ENCODE measurements at places on chromosomes 6 and 20.

DNA sequence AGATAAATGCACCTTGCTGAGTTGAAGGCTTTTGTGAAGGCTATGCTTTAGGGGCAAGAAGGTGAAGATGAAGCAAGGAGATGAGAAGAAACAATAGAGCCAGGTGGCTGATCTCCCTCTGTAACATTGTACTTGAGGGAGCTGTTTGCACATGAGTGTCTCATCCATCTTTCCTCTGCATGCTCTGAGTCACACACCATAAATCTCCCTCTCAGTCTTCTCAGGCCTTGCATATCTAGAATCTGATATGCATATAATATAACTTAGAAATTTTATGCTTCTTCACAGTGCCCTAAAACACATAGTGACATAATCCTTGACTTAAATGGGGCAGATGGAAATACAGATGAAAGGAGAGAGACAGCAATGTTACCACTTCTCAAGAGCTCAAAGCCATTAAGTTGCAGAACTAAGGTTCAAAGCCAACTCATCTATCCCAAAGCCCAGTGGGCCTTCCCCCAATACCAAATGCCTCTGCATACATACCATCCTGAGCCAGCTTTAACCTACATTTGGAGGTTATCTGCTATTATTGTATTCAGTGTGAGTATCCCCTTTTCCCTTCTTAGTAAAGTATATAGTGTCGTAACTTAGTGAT lies 62.4 kb upstream of the STXBP5 start:
- no peak for DNase-seq

GRCh38 chr6:39836606-39837005 lies 44.4 kb downstream of the DAAM2 start:
- no peak for DNase-seq

DNA sequence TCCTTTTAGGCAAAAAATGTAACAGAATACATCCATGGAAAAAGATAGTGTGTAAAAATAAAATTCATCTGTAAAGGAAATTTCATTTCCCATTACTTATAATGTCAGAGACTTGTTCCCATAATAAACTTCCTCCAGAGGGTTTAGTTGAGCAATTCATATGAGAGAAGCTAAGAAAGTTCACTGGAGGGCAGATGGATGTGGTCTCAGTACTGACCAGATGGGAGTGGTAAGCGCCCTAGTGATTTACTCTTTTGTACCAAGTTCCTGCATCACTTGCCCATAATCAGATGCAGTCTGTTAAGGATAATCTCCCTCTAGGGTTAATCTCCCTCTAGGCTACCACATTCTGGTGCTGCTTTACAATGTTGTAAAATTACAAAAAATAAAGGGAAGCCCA lies 61.7 kb downstream of the ESF1 start:
- no peak for DNase-seq

DNA sequence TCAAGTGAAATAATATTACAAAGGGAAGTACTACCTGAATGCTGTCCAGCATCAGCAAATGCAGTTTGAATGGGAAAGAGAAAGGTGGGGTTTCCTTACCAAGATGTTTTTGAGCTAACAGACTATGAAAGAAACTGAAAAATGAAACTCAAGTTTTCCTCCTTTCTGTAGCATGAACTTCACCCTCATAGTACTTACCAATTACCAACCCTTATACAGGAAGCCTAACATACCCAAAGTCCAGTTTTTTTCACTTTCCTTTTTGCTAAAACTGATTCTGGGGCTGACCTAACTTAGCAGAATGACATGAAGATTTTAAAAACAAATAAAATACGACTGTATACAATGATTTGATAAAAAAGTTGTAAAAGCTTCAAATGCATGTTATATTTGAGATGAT lies 5.2 kb downstream of the ZNFX1 start:
- no peak for DNase-seq

- no peak for DNase-seq
Observed at GRCh38 chr20:58431134-58431533, 42.1 kb downstream of the VAPB start.

GRCh38 chr6:33197431-33198048 lies 2.9 kb downstream of the RXRB start:
- DNase-seq: peak; percentile 70

DNA sequence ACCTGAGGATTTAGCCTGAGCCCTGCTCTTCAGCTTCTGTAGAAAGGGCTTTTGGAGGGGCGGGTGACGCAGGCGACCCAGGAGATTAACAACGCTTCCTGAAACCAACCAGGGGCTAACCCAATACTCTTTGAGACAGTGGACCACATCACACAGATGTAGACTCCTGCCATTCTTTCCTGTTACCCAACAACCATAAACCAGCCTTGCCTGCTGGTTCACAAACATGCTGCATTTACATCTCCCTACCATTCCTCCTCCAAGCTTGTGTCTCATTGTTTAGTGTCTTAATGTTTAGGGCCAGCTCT lies 28.3 kb downstream of the PPP1R16B start:
- DNase-seq: peak; percentile 55

DNA sequence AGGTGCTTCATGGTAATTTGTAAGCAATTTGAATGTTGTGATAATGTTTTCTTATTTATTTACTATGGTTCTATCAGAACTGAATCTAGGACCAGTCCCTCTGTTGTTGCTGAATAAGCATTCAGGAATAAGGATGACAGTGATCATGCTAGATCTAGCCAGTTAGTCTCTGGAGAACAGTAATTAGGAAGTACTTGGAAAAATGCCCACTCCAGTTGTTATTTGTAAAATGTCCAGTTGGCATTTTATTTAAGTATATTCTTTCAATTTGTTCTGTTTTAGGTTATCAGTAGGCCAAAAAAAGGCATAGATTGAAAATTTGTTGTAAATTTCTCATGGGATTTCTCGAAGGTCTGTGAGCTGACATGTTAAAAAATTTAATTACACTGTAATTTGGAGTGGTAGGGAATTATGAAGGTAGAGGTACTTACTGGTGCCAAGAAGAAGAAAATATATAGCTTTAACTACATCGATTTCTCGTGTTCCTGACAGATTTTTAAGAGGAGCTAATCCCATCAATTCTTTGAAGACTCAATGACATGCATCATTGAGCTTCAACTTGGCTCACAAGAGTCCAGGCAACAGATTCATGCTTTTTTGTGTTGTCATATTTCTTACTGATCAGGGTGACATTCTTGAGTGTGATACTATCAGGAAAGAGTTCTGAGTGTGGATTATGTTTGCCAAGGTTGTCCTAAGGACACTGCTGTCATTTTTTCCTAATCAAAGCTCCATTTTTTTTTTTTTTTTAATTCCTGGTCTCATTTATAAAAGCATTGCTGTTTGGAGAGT lies 177.3 kb downstream of the CARMIL1 start:
- DNase-seq: no peak

DNA sequence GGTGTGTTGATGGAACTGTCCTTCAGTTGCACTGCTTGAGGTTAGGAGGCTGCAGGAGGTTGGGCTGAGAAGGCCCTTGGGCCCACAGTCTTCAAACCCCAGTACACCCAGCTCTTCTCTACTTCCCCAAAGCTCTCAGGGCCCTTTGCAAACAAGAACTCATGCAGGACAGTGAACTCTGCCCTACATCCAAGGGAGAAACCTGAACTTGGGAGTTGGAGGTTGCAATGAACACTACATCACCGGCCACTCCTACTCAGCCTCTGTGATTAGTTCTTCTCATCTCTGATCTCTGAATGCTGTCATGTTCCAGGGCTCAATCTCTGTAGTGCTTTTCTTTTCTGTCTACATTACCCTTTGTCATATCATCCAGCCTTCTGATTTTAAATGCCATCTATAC lies 148.5 kb upstream of the PDE7B start:
- DNase-seq: no peak

- no peak for DNase-seq
Observed at GRCh38 chr6:24743265-24743943, 24.4 kb upstream of the C6orf62 start.

- DNase-seq: no peak
Observed at GRCh38 chr20:8428988-8429387, 296.9 kb downstream of the PLCB1 start.

DNA sequence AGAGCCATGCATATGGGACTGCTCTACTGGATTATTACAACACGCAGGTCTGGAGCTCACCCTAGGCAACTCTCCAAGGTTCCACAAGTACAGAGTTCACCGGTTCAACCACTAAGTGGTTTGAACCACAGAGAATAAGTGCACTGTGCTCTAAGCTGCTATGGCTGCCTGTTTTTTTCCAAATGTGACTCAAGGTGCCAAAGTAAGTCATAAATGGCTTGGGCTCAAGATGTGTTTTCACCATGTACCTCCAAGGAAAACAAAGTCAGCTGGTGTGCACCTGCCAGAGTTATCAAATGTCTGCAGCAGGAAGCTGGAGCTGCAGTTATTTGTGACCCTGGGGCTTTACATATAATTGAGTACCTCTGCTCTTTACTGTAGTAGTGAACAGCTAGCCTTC lies 76.7 kb downstream of the PREP start:
- no peak for DNase-seq

GRCh38 chr6:24489881-24490280 lies 503 bp upstream of the GPLD1 start:
- no peak for DNase-seq

DNA sequence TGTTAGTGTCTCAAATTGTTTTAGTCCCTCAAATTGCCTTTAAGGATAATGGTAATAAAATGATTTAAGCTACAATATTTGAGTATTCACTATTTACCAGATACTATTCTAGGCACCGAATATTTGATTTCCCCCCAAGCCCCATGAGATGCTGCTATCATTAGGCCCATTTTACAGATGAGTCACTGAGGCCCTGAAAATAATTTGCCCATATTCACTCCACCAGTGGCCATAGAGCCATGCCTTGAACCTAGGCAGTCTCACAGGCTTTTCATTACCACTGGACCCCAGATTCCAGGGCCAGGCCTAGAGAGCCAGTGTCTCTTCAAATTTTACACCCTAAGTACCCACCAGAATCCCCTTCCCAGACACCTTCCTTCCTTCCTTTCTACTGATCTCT lies 133.7 kb downstream of the LINC00237 start:
- no peak for DNase-seq

DNA sequence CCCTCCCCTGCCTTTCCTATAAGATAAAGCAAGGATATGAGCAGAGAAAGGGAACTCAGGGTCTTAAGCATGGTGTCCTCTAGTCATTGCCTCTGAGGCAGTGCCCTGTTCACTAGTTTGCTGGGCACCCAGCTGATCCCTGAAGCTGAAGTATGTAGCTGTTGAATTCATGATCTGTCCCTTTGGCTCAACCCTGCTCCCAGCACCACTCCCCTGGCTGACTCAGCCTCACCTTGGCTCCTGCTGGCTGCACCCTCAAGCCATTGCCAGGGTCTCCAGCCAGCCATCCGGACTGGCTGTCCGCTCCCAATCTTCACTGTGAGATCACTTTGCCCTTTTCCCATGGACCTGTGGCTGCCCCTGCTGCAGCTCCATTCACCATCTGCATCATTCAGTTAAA lies 25.9 kb upstream of the UST start:
- DNase-seq: no peak

DNA sequence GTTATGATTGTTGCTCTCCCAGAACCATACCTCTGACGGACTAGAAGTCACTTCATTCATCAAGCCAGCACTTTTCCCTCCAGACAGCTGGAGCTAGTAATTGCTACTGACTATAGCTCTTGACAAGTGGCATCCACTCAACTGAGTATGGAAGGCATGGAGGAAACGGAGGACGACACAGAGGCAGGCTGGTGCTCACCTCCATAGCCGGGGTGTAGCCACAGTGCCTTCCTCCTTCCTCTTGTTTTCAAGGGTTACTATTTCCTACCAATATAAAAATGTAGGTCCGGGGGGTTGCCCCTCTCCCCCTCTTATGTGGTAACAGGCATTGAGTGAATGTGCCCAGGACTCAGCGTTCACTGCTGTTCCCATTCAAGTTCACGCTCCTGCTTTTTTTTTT lies 23.5 kb upstream of the FOXC1 start:
- DNase-seq: no peak

DNA sequence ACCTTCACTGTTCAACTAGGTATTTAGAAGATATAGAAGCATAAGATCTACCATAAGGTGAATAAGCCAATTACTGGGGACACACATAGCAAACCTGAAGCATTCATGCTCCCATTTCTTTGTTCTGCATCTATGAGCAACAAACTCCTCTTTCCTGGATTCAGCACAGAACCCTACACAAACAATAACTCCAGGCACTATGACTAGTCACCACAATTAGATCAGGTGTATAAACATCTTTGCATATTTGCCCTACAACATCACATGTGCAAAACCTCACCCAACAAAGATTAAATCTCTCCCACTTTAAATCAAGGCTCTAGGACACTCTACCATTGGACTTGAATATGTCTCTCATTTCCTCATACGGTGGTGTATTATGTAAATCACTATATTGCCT lies 652.3 kb downstream of the EPHA7 start:
- no peak for DNase-seq

- DNase-seq: no peak
Observed at GRCh38 chr6:169344750-169345065, 91.1 kb upstream of the THBS2 start.

DNA sequence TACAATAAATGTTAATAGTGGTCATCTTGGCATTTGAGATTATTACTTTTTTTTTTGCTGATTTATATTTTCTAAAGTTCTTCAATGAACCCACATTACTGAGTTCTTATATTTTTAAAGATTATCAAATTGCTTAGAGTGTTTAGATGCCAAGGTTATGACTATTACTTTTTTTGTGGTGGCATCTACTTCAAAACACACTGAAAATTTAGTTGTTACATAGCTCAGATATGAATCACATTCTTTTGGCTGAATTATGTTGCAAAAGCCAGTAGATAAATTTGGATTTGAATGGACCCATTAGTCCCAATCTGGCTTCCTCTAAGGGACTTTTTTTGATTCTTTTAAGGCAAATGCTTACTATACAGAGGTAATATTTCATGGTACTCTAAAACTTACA lies 8.9 kb downstream of the UTRN start:
- DNase-seq: no peak

DNA sequence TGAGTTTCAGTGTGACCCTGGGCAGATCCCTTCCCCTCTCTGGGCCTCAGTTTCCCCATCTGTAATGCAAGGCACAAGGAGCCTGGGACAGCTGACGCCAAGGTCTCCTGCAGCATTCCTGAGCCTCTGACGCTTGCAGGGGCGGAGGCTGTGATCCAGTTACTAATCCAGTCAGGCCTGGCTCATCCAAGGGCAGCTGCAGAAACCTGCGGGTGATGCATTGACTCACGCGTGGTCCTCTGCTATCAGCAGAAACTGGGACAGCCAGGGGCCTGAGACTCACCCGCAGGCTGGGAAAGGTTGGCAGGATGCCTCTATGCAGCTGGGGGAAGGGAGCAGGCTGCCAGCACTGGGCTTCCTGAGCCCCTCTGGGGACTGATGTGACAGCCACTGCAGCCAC lies 65.0 kb upstream of the SIRPA start:
- no peak for DNase-seq

GRCh38 chr6:89667872-89668556 lies 29.5 kb upstream of the LYRM2 start:
- no peak for DNase-seq

- no peak for DNase-seq
Observed at GRCh38 chr6:15791448-15792181, 128.8 kb upstream of the DTNBP1 start.

Data from B cell (primary cell).